ENCODE measurements at places on chromosomes 1 and 21.
A peak's percentile ranks its signal among the peaks of the same experiment; 100 is the strongest.

GRCh38 chr1:57384901-57385300 lies 39.0 kb downstream of the DAB1 start:
- no peak for DNase-seq

GRCh38 chr1:59218521-59219236 lies 78.2 kb upstream of the FGGY start:
- no peak for DNase-seq

GRCh38 chr1:199751962-199752687 lies 275.4 kb upstream of the NR5A2 start:
- no peak for DNase-seq

DNA sequence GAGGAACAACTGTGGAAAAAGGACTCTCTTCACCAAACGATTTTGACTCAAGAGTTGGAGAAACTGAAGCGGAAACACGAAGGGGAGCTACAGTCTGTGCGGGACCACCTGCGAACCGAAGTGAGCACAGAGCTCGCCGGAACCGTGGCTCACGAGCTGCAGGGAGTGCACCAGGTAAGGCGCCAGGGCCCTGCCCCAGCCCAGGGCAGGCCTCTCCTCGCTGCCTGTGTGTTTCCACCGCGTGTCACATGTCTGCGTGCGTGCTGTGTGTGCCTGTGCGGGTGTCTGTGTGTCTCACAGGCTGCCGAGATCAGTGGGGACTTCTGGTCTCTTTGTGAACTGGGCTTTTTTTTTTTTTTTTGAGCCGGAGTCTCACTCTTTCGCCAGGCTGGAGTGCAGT lies 43.0 kb downstream of the PCNT start:
- no peak for DNase-seq

GRCh38 chr1:56824271-56824670 lies 5.1 kb upstream of the FYB2 start:
- no peak for DNase-seq

DNA sequence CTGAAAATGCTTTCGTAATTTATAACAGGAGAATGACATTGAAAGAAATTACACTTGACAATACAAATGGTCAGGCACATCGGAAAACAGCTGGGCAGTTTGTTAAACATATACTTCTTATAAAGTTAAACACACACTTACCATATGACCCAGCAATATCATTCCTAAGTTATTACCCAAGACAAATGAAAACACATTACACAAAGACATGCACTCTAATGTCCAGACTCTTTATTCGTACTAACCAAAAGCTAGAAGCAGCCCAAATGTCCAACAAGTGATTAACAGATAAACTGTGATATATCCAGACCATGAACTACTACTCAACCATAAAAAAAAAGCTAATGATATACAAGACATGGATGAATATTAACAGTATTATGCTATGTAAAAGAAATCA lies 8.5 kb downstream of the AKT3 start:
- no peak for DNase-seq

DNA sequence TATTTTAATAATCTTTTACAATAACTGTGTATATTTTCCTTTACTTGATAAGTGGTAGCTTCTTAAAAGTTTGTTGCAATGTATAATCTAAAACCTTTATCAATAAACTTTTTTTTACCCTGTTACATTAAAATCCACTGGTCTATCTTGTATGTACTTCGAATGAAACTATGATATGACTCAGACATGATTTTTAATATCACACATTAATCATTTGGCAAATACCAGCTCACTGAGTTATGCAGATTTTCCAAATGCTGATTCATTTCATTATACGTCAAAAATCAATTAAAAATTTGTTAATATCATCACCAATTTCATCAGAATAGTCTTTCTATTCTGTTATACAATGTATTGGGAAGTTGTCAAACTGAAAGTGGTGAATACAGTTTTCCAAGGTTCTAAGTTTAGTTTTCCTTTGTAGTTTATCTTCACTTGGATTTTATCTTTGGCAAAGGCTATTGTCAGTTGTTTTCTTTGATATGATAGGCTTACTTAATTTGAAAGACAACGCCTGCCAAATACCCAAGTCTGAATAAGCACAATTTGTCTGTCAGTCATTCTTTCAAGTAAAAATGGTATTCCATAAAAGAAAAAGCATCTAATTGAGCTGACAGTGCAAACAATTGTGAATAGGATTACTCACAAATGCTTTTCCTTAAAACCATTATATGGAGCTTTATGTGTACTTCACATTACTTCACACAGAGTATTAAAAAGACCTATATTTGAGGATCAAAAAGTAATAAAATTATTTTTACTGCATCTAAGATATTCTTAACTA lies 127.0 kb downstream of the NME7 start:
- DNase-seq: no peak

DNA sequence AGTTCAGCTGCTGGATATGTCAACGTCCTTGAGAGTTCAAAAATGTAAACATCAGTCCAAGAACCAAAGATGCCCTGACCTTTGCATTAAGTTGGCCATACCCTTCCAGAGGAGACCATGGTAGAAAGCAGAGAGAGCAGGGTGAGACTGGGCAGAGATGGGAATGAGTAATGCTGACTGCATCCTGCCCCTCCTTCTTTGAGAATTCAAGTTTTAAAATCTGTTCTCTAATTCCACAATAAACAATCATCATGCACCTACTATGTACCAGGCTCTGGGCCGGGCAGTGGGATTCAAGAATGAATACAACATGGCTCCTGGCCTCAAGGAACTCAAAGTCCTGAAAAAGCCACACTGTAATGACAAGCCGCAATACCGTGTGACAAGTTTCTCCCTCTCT lies 3.9 kb upstream of the HAO2 start:
- no peak for DNase-seq

- peak; percentile 30 for DNase-seq
Measured at GRCh38 chr1:168386949-168387586, 106.4 kb downstream of the TBX19 start.

GRCh38 chr21:32806810-32807386 lies 35.3 kb upstream of the PAXBP1 start:
- no peak for DNase-seq

GRCh38 chr1:158153179-158153578 lies 27.5 kb upstream of the CD1D start:
- no peak for DNase-seq

DNA sequence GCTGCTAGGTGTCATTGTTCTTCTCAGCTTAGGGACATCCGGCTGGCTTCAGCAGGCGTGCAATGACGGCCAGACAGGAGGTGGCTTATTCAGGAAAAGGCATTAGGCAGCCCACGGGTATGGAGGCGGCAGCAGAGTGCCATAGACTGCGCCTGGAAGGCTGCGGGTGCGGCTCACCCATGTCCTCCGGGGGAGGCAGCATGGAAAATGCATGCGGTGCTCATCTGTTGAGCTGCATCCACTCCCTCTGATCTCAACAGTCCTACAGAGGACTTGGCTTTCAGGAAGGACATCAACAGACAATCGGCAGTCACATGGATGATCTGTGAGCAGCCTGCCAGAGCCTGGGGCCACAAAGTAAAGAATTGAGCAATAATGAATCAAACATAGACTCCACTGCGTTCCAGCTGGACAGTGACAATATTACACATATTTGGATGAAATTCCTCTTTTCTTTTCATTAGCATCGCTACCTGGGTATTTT lies 42.9 kb downstream of the UMODL1 start:
- no peak for DNase-seq

- peak; percentile 51 for DNase-seq
Measured at GRCh38 chr1:223712850-223713474, 623 bp downstream of the CAPN2 start.

DNA sequence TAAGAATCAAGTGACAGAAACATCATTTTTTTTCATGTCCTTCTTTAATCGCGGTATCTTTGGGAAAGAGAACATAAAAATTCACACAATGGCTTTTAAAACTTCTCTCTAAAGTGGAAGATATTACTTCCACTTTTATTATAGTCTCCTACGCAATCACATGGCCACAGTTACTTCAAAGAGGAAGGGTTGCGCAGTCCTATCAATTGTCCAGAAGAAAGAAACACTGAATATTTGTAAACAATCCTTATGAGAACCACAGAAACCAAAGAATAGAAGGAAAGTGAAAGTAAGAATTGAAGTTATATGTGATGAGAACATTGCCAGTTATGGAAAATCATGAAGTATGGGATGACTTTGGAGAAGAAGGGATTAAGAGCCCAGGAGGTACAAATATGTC lies 32.6 kb downstream of the CFH start:
- DNase-seq: no peak

DNA sequence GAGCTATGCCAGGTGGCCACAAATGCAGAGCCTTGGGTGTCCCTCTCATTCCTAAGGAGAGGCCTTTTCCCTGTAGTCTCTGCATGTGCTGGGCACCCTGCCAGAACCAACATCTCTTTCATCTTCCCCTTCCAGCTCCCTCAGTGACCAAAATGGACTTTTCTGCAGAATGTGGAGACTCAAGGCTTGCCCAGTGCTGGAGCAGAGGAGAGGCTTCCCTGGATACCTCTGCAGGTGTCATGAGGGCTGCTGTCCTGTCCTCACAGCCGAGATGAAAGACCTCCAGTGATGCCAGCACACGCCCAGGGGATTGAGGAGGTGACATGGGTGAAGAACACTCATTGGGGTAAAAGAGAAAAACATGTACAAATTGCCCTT lies 347.0 kb upstream of the AJAP1 start:
- no peak for DNase-seq

GRCh38 chr1:181180407-181181031 lies 92.0 kb downstream of the IER5 start:
- DNase-seq: no peak

- no peak for DNase-seq
Measured at GRCh38 chr1:82154219-82154970, 353.7 kb downstream of the ADGRL2 start.

- no peak for DNase-seq
Measured at GRCh38 chr1:156785458-156785857, 18.1 kb downstream of the PRCC start.

- DNase-seq: no peak
Measured at GRCh38 chr1:67838180-67838910, 5.1 kb upstream of the GNG12 start.

- DNase-seq: no peak
Measured at GRCh38 chr21:36883532-36884486, 82.7 kb downstream of the HLCS start.

DNA sequence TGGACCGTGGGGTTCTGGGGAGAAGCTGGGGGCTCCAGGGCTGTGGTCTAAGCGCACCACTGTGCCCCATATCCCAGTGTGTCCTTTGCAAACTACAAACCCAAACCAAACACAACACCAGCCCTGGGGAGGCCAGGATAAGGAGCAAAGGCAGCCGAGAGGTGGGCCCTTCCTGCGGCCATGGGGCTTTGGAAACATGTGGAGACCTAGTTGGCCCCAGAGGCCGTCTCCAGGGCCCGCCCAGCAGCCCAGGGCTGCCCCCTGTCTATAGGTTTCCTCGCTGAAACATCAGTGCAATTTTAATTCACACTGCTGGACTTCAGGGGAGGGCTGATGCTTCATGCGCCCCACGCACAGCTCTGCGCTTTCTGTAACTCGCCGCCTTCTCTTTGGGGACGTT lies 61.3 kb downstream of the PRDM16 start:
- DNase-seq: no peak

DNA sequence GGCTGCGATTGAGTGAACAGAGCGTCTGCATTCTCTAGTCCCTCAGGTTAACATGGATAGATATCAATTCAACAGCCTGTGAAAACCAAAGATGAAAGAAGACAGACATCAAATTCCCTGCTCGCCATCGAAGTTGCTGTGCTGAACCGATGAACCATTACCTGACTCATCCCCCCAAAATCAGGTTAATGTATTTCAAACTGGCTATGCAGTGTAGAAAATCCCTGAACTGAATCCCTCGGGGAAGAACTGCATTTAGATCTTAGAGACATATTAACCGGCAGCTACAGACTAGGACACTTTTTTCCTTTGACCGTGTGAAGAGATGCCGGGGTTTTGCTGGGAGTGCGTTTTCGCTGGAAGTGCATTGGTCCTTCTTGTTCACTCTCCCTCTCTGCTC lies 213.2 kb upstream of the KIAA0040 start:
- no peak for DNase-seq

DNA sequence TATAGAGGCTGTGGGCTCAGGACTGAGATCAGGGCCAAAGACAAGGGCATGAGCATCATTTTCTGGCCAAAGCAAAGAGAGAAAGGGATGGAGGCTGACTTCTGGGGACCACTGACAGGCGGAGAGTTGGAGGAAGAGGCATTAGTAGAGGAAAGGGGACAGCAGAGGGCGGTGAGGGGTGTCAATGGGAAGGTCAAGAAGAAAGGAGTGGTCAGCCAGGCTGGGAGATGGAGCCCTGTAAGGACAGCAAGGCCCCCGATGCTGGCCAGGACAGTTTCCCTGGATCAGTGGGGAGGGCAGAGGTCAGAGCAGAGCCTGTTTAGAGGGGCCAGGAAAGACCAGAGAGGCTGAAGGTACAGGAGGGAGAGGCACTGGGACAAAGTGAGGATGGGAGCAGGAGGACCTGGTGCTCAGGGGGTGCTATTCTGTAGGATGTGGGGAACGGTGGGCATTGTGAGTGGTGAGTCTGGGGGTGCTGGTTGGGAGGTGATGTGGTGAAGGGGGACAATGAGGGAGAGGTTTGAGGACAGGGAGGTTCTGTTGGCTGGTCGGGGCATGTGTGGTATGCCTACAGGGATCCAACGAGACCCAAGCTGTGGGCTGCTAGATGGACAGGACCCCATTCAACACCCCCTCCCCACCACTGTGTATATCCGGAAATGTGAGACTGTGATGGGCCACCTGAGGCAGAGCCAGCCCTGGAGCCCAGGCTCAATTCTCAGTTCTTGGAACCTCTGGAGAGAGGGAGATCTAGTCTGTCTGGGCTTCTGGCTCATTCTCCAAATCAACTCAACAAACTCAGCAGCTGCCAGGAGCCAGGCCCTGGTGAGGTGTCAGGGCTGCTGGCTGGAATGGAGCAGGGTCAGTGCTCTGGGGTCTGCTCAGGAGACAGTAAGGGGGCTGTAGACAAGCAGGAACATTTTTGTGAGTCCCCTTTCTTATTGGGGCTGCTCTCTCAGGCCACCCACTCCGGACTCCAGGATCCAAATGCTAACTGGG lies 1.4 kb upstream of the FAM151A start:
- DNase-seq: no peak

DNA sequence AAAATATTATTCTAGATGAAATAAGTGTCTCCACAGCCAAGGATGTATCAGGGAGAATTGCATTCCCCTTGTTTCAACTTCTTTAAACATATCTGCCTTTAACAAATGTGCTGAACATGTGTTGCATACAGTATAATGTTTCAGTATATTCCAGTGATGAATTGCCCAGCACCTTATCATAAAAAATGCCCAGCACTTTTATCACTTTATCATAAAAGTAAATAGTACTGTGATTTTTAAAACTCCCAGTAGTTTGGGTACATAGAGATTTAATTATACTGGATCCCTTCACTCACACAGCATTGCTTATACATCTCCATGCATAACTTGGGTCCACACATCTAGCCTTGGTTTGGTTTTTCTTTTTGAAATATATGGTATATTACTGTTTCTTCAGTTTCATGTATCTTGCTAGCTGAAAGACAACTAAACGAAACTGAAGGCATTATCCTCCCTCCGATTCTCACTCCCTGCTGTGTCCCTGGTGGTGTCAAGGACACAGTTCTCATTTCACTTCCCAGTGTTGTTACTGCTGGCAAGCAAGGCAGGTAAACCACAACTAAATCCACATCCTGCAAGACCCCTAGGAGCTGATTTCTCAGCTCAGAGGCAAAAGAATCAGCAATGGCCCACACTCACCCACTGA lies 118.2 kb upstream of the SLC44A3 start:
- no peak for DNase-seq

Data from amygdala (tissue), 56 donors.